Thyroid gland (tissue), 4 donors: ENCODE measurements at places on chromosomes 2 and 18. TPM values are rescaled to one million over a fixed set of nuclear protein-coding genes. Genes with fewer than 3 reads are reported as not detected.

GRCh38 chr2:189109921-189110397 lies 69.6 kb downstream of the COL5A2 start:
- no peaks in the 10 kb centered on the region for H3K4me1 ChIP-seq
- H3K4me3 ChIP-seq = no peak overlapping the region
- H3K27ac ChIP-seq = no peak overlapping the region
- no peaks in the 10 kb centered on the region for H3K27me3 ChIP-seq

HOXD12 gene
- not detected for total RNA-seq

DNA sequence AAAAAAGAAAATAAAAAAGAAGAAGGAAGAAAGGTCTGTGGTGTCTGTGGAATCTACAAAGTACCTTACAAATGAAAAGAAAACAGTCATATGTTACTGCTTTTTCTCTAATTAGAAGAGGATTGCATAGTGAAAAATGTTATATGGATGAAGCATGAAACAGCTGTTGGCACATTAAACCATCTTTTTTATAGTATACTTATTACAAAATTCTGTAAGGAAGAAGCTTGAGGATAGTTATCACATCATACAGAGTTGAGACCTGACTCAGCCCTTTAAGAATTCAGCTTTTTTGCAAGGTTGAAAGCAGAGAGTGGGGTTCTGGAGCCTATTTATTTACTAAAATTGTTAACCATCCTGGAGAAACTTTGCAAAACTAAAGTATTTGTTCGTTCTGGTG lies 222.7 kb downstream of the PHLPP1 start:
- DNase-seq = no peak
- H3K27me3 ChIP-seq = no peaks in the 10 kb centered on the region
- no peak overlapping the region for H3K27ac ChIP-seq
- no peak overlapping the region for H3K4me3 ChIP-seq
- H3K36me3 ChIP-seq = no peaks in the 10 kb centered on the region

- no peaks in the 10 kb centered on the region for H3K36me3 ChIP-seq
- H3K4me1 ChIP-seq = no peaks in the 10 kb centered on the region
- no peaks in the 10 kb centered on the region for H3K27me3 ChIP-seq
- H3K27ac ChIP-seq = no peak overlapping the region
- no peak for DNase-seq
Observed at GRCh38 chr2:140596447-140596846, 1534.4 kb downstream of the LRP1B start.

GRCh38 chr2:237254911-237255578 lies 158.9 kb downstream of the COL6A3 start:
- no peak for DNase-seq
- H3K27ac ChIP-seq = no peak overlapping the region
- H3K36me3 ChIP-seq = no peaks in the 10 kb centered on the region
- H3K4me1 ChIP-seq = no peaks in the 10 kb centered on the region

DNA sequence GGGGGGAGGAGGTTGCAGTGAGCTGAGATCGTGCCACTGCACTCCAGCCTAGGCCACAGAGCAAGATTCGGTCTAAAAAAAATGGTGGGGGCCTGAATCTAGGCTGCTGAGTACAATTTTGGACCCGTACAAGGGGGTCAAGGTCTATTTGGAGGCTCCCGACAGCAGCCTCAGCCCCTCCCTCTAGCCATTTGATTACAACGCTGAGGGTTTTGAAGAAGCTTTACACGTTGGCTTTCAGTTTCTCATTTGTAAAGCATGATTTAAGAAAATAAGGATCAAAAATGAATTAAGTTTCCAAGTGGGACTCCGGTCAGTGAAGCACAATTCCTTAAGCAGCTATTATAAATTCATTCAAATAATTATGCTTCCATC lies 133.9 kb downstream of the TGIF1 start:
- H3K27ac ChIP-seq = no peak overlapping the region
- H3K27me3 ChIP-seq = no peaks in the 10 kb centered on the region
- H3K4me3 ChIP-seq = no peak overlapping the region
- H3K4me1 ChIP-seq = no peaks in the 10 kb centered on the region
- DNase-seq = no peak
- H3K36me3 ChIP-seq = no peaks in the 10 kb centered on the region

GRCh38 chr2:100106460-100106859 lies 35.9 kb downstream of the AFF3 start:
- H3K27me3 ChIP-seq = no peaks in the 10 kb centered on the region
- no peaks in the 10 kb centered on the region for H3K4me1 ChIP-seq
- DNase-seq = no peak
- H3K36me3 ChIP-seq = no peaks in the 10 kb centered on the region
- H3K4me3 ChIP-seq = no peak overlapping the region

- H3K27me3 ChIP-seq = no peaks in the 10 kb centered on the region
- peak overlapping the region; percentile 91 for H3K27ac ChIP-seq
- H3K4me3 ChIP-seq = peak overlapping the region; percentile 84
- H3K36me3 ChIP-seq = no peaks in the 10 kb centered on the region
- no peak for DNase-seq
- peaks cover 7% of the 10 kb centered on the region for H3K4me1 ChIP-seq
Observed at GRCh38 chr2:172555272-172555521, 693 bp upstream of the PDK1 start.

VIT gene
- total RNA-seq = 18.0 TPM

RPRM gene
- 1.0 TPM for total RNA-seq

- H3K4me1 ChIP-seq = peaks cover 36% of the 10 kb centered on the region
- H3K27me3 ChIP-seq = no peaks in the 10 kb centered on the region
- no peak for DNase-seq
- H3K27ac ChIP-seq = no peak overlapping the region
- no peak overlapping the region for H3K4me3 ChIP-seq
- no peaks in the 10 kb centered on the region for H3K36me3 ChIP-seq
Observed at GRCh38 chr2:55763721-55764120, 70.1 kb upstream of the PNPT1 start.

DNA sequence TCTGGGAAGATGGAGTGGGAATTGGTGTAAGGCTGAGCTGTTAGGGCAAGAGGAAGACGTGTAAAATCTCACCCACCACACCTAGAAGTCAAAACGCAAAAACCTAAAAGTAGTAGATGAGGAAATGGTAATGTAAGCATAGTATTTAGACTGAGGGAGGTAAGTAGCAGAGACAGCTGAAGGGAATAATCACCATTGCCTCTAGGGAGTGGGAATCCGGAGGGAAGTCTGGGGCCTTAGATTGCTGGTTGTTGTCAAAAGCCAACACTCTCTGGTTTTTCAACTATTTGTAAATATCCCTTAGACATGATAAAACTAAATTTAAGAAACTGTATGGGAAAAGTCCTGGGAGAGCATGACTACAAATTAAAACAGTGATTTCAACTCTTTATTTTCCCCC lies 28.7 kb upstream of the MYCN start:
- H3K27ac ChIP-seq = peak overlapping the region; percentile 88
- H3K36me3 ChIP-seq = no peaks in the 10 kb centered on the region
- no peak for DNase-seq
- no peak overlapping the region for H3K4me3 ChIP-seq
- H3K27me3 ChIP-seq = no peaks in the 10 kb centered on the region

FNDC4 gene
- total RNA-seq = 9.5 TPM

GRCh38 chr2:177553176-177553884 lies 160.8 kb downstream of the AGPS start:
- H3K36me3 ChIP-seq = no peaks in the 10 kb centered on the region
- no peaks in the 10 kb centered on the region for H3K27me3 ChIP-seq
- DNase-seq = no peak
- peak overlapping the region; percentile 95 for H3K27ac ChIP-seq
- H3K4me1 ChIP-seq = peaks cover 17% of the 10 kb centered on the region
- peak overlapping the region; percentile 23 for H3K4me3 ChIP-seq

DNA sequence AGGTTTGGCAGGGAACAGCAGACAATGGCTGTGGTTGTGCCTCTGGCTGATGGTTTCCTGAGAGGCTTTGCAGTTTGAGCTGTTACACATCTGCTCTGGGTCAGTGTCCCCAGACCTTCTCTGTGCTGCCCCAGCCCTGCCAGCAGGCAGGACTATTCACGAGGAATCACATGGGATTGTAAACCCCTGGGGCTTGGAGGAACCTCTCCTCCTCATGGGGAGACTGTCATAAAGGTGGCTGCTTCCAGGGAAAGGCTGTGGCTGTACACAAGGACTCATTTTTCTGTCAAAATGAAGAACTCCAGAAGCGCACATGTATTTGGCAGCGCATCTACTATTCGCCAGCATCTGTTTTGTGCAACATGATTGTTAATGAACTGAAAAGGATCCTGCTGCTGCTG lies 142.6 kb upstream of the CYP1B1 start:
- no peak for DNase-seq
- no peak overlapping the region for H3K27ac ChIP-seq
- no peaks in the 10 kb centered on the region for H3K4me1 ChIP-seq
- no peaks in the 10 kb centered on the region for H3K27me3 ChIP-seq

CFC1B gene
- total RNA-seq = not detected

DNA sequence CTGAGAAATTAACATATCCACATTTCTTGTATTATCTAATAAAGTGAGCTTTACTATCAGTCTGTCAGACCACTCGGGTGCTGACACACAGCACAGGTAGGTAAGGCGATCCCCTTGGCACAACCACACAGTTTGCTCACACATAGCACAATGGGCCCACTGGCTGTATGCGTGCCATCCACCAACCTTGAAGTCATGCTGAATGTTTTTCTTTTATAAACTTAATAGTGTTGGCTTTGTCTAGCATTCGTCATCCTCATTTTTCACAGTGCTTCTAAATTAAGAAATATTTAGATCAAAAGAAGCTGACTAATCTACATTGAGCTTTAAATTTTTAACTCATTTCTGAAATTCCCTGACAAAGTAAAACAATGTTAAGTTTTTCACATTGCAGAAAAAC lies 50.0 kb upstream of the PAPOLG start:
- DNase-seq = no peak
- H3K27me3 ChIP-seq = no peaks in the 10 kb centered on the region
- no peak overlapping the region for H3K27ac ChIP-seq
- no peaks in the 10 kb centered on the region for H3K36me3 ChIP-seq
- no peak overlapping the region for H3K4me3 ChIP-seq

- no peak overlapping the region for H3K4me3 ChIP-seq
- H3K4me1 ChIP-seq = peaks cover 16% of the 10 kb centered on the region
- H3K36me3 ChIP-seq = no peaks in the 10 kb centered on the region
- H3K27me3 ChIP-seq = no peaks in the 10 kb centered on the region
Observed at GRCh38 chr2:160317181-160318099, 117.4 kb upstream of the ITGB6 start.

KLHL14 gene
- 18.9 TPM for total RNA-seq

ASB18 gene
- total RNA-seq = not detected

SOCS6 gene
- 21.9 TPM for total RNA-seq

ALPP gene
- not detected for total RNA-seq

- H3K27ac ChIP-seq = no peak overlapping the region
- H3K27me3 ChIP-seq = no peaks in the 10 kb centered on the region
- no peaks in the 10 kb centered on the region for H3K4me1 ChIP-seq
Observed at GRCh38 chr2:67572721-67573435, 175.7 kb downstream of the ETAA1 start.

PAX8 gene
- 1,791 TPM for total RNA-seq

ANKRD62 gene
- total RNA-seq = not detected

STK16 gene
- total RNA-seq = 26.6 TPM

- no peaks in the 10 kb centered on the region for H3K27me3 ChIP-seq
- DNase-seq = no peak
- H3K4me1 ChIP-seq = no peaks in the 10 kb centered on the region
Observed at GRCh38 chr2:191645434-191646162, 32.3 kb upstream of the NABP1 start.

DNA sequence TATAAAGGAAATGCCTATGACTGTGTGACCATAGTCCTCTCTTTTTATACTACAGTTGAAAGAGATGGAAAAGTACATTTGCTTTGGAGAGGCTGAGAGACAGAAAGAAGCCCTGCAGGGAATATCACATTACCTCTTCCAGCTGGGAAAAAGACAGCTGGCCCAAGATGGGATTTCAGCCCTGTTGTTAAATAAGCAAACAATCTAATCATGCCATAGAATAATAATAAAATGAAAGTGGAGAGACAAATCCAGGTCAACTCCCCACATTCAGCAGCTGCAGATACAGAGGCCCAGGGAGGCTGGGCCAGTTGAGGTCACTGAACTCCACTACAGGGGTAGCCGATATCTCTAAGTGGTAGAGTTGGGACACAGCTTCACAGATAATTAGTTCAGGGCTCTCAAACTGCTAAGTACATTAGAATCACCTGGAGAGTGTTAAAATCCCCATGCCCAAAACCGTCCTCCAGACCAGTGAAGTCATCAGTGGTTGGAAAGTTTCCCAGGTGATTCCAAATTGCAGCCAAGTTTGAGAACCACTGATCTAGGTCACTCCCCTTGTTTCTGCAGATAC lies 81.9 kb downstream of the MOGAT1 start:
- no peak for DNase-seq
- peaks cover 14% of the 10 kb centered on the region for H3K4me1 ChIP-seq
- no peak overlapping the region for H3K4me3 ChIP-seq
- H3K27ac ChIP-seq = no peak overlapping the region

- peaks cover 13% of the 10 kb centered on the region for H3K4me1 ChIP-seq
- no peak for DNase-seq
- H3K36me3 ChIP-seq = no peaks in the 10 kb centered on the region
Observed at GRCh38 chr2:109275120-109276012, 146.4 kb downstream of the SH3RF3 start.

GRCh38 chr18:59360381-59360780 lies 1.3 kb upstream of the LMAN1 start:
- H3K27me3 ChIP-seq = no peaks in the 10 kb centered on the region
- peaks cover 17% of the 10 kb centered on the region for H3K4me1 ChIP-seq
- no peak for DNase-seq
- H3K36me3 ChIP-seq = no peaks in the 10 kb centered on the region
- H3K4me3 ChIP-seq = no peak overlapping the region

CFC1 gene
- total RNA-seq = not detected

DNA sequence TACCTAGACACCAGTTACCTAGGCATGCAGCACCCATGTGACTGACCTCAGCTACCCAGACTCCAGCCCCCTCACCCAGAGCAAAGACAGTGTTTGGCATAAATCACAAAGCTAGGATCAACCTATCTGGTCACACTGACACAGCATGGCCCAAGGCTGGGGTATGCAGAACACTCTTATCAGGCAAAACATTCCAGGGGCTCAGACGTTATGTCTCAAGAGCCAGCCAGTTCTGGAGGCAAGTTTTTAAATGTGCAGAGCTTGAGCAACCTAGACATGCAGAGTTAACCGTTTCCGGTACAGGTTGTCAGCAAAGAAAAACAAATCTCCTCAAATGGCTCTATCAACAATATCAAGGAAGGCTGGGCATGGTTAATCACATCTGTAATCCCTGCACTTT lies 92.8 kb downstream of the AP1S3 start:
- H3K4me3 ChIP-seq = no peak overlapping the region
- H3K36me3 ChIP-seq = no peaks in the 10 kb centered on the region
- H3K4me1 ChIP-seq = peaks cover 33% of the 10 kb centered on the region
- H3K27ac ChIP-seq = peak overlapping the region; percentile 90

GRCh38 chr18:36264283-36264682 lies 33.2 kb upstream of the FHOD3 start:
- H3K4me3 ChIP-seq = no peak overlapping the region
- peak; percentile 62 for DNase-seq
- H3K36me3 ChIP-seq = no peaks in the 10 kb centered on the region
- H3K27me3 ChIP-seq = no peaks in the 10 kb centered on the region
